ENCODE measurements at places on chromosomes 3 and 15.

DNA sequence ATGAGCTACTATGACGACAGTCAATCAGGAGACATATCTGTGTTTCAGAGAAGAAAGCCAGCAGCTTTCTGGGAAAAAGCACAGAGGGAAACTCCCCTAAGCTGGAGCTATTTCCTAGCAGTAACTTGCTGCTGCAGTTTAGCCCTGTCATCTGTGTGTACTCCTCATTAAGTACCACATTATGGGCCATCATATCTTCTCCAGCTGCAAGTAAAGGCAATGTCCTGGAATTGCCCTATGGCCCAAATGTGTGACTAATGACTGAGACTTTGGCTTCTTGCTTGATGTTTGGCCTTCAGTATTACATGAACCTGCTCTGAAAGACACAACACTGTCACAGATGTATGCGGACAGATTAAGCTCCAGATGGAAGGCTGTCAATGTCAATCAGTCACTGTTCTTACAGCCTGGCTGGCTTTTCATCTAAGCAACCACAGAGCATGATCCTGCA is 190.8 kb downstream of the FHIT start:
- no peaks in the 10 kb centered on the region for H3K36me3 ChIP-seq
- H3K4me1 ChIP-seq: peaks cover 23% of the 10 kb centered on the region
- no peaks in the 10 kb centered on the region for H3K27me3 ChIP-seq
- no peak overlapping the region for H3K4me3 ChIP-seq

DNA sequence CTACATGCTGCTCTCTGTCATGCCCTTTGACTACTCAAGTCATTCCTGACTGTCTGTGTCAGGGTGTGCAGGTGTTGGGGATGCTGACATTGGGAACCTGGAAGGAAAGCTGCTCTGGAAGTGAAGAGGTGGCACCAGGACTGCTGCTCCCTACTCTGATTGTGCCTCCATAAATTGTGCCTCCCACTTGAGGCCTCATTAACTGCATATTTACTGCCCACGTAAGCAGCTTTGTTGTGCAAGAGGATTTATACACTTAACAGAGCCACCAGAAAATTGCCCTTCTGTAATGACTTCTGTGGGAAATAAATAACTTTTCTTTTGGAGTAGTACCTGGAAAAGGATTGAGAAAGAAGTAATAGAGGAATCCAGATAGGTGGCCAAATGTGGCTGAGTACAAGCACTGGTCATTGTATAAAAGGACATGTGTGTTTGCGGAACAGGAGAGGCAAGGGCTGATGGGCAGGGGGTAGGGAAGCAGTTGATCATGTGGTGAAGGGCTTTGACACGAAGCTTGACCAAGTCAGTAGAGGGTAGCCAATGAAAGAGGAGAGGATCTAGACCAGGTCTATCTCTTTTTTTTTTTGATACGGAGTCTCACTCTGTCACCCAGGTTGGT is 24.8 kb downstream of the IL20RB start:
- no peak for DNase-seq
- H3K4me1 ChIP-seq: no peaks in the 10 kb centered on the region
- no peak overlapping the region for H3K4me3 ChIP-seq
- no peaks in the 10 kb centered on the region for H3K36me3 ChIP-seq
- no peak overlapping the region for H3K27ac ChIP-seq

DNA sequence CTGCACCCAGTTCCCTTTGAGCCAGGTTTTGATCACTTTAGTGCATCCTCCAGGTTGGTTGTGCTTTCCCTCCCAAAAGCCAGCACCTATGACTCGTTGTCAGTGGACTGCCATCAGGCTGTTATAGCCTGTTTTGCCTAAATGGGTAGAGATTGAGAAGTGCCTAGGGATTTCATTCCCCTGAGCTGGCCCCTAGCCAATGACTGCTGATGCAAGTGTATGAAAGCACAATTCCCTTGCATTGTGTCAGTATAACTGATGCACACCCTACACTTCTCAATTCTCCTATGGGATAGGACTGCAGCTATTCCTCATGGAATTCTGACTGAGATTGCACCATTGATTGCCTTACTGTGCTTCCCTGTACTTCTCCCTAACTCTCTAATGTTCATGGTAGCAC is 102.1 kb upstream of the ARPP21 start:
- no peak overlapping the region for H3K27ac ChIP-seq
- DNase-seq: no peak

DNA sequence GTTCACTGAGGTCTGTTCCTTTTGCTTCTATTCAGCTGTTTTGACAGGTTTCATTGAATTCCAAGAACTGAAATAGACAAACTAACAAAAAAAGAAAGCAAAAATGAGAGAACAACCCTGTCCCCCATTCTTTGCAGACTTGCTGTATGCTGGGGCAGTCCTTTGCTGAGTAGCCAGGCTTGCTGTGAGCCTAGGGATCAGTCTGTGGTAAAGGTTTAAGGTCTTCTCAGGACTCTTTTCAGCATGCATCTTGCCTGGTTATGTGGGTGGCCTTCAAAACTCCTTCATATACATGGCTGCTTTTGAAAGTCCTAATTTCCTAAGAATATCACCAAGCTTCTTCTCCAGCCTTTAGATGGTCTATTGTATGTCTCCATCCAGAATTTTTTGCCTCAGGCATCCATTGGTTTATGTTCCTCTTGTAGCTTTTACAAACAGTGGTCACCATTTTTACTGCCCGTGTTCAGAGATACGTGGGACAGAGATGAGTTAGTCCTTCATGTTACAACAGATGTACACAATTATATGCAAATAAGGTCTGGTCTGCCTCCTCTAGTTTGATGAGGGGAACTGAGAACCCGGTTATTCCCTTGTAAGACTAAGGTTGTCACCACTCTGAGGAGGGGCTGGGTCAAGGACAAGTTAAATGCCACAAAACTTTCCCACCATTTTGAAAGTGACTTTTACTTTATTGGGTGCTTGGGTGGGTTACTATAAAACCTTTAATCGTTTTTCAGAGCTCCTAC is 41.4 kb downstream of the SACM1L start:
- H3K27ac ChIP-seq: no peak overlapping the region
- no peaks in the 10 kb centered on the region for H3K27me3 ChIP-seq

DNA sequence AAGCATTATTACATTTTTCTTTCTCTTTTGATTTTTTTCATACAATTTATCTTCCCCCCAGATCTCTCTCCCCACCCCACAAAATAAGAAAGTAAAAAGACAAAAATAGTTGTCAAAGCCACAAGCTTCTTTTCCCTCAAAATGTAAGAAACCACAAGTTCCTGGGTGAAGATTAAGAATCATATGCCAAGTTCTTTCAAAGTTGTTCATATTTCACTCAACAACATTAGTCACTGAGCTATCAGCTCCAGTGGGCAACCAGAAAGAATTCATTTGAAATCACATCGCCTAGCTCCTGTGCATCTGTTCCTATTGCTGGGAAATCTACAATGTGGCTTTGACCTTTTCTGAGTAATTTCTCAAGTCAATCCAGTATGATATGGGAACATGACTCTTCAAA is 681.6 kb upstream of the ARPP21 start:
- DNase-seq: no peak
- H3K36me3 ChIP-seq: no peaks in the 10 kb centered on the region
- no peak overlapping the region for H3K27ac ChIP-seq
- no peaks in the 10 kb centered on the region for H3K27me3 ChIP-seq
- H3K4me3 ChIP-seq: no peak overlapping the region

- no peaks in the 10 kb centered on the region for H3K36me3 ChIP-seq
- H3K4me3 ChIP-seq: no peak overlapping the region
- peaks cover 8% of the 10 kb centered on the region for H3K4me1 ChIP-seq
- no peaks in the 10 kb centered on the region for H3K27me3 ChIP-seq
- no peak overlapping the region for H3K27ac ChIP-seq
- no peak for DNase-seq
These were observed 5.0 kb downstream of the MASP1 start for GRCh38 chr3:187286467-187287059.

DNA sequence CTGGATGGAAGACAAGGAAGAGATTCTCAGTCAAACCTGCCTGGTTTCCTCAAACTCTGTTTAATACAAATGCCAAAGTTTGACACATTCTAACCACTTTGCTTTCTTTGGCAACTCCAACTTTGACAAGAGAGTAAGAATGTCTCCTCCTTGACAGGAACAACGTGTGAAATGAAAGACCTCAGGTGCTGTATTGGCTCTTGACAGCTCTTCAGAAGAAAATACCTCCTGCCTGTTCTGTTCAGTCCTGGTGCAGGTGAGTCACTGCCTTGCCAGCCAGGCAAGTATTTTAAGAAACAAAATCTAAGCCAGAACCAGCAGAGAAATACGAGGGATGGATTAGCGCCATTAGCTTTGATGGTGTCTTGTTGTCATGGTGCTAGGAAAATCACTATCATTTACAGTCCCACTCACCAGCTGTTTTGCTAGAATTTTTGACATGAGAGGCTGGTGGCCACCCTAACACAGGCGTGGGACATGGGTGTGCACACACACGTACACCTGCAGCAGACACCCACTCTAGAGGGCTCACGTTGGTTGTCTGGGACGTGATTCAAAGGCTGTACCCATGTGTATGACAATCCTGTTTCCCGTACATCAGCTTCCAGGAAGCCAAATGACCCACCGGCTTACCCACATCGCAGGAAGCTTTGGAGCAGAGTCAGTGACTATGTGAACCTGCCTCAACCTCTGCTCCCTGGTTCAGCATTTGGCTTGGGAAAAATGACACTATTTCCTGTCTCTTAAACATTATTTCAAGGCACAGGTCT is 60.4 kb downstream of the CCNL1 start:
- H3K27ac ChIP-seq: no peak overlapping the region
- no peaks in the 10 kb centered on the region for H3K27me3 ChIP-seq
- H3K4me1 ChIP-seq: peaks cover 23% of the 10 kb centered on the region
- no peak for DNase-seq

All from body of pancreas (tissue), 4 donors.